ENCODE measurements at places on chromosomes 6 and 20. TPM values are rescaled to one million over a fixed set of nuclear protein-coding genes. Genes with fewer than 3 reads are reported as not detected.

- DNase-seq = no peak
Measured at GRCh38 chr6:137696765-137697164, 170.3 kb upstream of the TNFAIP3 start.

GRCh38 chr6:157034436-157035230 lies 257.5 kb downstream of the ARID1B start:
- no peak for DNase-seq

DNA sequence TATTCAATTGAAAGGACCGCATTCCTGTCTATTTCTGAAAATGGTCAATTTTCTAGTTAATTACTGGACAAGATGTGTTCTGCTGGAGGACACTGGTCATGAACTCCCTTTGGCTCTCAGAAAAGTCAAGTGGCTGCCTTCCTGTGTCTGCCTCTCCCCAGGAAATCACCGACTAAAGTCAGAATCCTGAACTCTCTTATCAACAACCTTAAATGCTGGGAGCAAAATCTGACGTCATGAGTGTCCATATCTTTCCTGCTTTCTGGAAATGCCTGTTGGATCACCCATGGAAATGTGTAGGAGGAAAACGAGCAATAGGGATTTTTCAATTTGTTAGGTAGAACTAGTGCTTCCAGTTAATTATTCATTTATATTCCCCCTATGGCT lies 53.5 kb upstream of the PLCB1 start:
- DNase-seq = no peak

- no peak for DNase-seq
Measured at GRCh38 chr6:14695579-14695978, 550.3 kb upstream of the JARID2 start.

DNA sequence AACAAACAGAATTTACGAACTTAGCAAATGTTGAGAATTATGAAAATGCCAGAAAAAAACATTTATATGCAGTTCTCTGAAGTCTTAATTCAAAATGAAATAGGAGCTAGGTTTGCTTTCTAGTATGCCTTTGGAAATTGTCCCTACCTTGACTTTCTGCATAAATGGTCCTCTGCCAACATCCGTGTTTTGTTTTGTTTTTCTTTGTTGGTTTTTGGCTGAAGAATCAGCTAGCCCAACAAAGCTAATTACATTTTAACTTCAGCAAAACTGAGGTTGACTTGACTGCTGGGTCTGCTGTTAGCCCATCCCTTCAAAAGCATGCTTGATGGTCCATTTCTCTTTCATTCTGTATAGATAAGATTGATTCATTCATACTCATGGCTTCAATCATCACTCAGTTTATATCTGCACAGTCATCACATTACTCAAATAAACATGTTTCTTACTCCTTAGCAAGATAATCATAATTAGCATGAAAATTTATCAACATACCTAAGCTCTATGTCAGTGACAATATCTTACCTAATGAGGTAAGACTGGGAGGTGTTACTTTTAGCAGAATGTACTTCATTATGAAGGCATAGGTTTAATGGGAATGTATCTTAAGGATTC lies 76.4 kb downstream of the ADGRB3 start:
- DNase-seq = no peak

The IL17A gene
- not detected for total RNA-seq

- DNase-seq = no peak
Measured at GRCh38 chr20:23596579-23597250, 9.0 kb downstream of the CST9 start.

GRCh38 chr6:2033544-2033943 lies 211.9 kb downstream of the GMDS start:
- DNase-seq = no peak

The NRSN1 gene
- total RNA-seq = not detected

The TMEM217 gene
- 2.7 TPM for total RNA-seq

GRCh38 chr20:17495826-17496225 lies 35.4 kb downstream of the BFSP1 start:
- no peak for DNase-seq

DNA sequence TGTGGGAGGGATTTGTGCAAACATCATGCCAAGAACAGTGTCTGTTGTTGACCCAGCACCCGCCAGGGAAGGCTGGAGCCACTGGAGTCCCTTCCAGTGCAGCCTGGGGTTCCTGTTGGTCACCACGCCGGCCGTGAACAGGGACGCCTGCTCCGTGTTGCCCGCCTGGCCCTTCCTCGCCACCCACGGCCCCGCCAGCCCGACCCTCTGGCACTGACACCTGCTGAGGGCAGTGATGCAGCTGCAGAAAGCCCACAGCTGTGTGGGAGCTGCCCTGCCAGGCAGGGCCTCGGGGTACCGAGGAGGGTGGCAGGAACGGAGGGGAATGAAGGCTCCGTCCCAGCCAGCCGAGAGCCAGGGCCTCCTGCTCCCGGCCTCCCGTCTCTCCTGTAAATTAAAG lies 75.5 kb upstream of the SLCO4A1 start:
- no peak for DNase-seq

GRCh38 chr6:112343390-112343789 lies 3.7 kb upstream of the RFPL4B start:
- DNase-seq = no peak

GRCh38 chr6:144447472-144447871 lies 162.3 kb downstream of the UTRN start:
- DNase-seq = no peak

The TCP1 gene
- total RNA-seq = 146 TPM

The ALDH8A1 gene
- 4.1 TPM for total RNA-seq

DNA sequence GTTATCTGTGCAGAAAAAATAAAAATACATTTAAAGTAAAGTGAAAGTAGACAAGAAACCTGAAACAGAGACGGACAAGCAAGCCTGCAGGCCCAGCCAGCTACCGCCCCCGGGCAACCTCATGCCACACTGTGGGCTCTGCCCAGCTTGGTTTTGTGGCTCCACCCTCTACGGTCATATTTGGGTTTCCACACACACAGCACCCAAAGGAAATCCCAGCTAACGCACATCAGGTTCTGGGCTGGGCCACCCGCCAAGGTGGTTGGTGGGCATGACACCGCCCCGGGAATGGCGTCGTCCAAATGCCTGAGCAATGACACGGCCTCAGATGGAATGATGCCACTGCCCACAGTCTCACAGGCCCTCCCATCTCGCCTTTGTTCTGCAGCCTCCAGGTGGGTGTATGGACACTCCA lies 22.9 kb downstream of the FAM110A start:
- DNase-seq = peak; percentile 67

GRCh38 chr20:59210186-59210585 lies 46.6 kb downstream of the ZNF831 start:
- no peak for DNase-seq

DNA sequence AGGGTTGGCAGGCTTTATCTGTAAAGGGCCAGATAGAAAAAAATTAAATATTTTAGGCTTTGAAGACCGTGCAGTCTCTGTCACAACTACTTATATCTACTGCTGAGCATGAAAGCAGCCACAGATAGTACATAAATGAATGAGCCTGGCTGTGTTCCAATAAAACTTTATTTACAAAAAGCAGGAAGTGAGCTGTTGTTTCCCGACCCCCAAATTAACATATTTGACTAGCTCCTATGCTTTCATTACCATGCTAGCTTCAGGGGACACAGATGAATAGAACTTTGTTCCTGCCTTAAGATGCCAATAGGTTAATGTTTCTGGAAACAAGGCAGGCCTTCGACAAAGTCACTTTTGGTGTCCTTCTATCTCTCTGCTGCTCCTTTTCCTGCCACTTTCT lies 1058.0 kb upstream of the FLRT3 start:
- DNase-seq = no peak

GRCh38 chr6:170404697-170405096 lies 98.1 kb downstream of the FAM120B start:
- DNase-seq = no peak

- DNase-seq = no peak
Measured at GRCh38 chr20:8812817-8813216, 256.1 kb upstream of the PLCB4 start.

DNA sequence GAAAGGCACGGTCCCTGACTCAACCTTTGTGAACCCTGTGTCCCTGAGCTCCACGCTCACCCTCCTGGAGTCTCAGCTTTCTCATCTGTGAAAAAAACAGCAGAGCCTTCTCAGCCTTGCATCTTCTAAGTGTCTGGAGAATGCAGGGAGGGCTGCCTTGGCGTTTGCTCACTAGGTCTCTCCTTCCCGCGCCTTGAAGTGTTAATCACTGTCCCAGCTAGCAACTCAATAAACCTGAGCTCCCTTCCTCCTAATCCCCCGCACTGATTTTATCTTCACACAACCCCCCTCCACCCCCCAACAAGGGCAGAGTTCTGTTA lies 34.9 kb upstream of the FOXC1 start:
- DNase-seq = no peak

- no peak for DNase-seq
Measured at GRCh38 chr6:82702574-82702973, 339.0 kb downstream of the TPBG start.

GRCh38 chr6:73801652-73802268 lies 105.8 kb downstream of the CD109 start:
- no peak for DNase-seq

GRCh38 chr6:169813969-169814368 lies 62.5 kb downstream of the ERMARD start:
- DNase-seq = no peak

DNA sequence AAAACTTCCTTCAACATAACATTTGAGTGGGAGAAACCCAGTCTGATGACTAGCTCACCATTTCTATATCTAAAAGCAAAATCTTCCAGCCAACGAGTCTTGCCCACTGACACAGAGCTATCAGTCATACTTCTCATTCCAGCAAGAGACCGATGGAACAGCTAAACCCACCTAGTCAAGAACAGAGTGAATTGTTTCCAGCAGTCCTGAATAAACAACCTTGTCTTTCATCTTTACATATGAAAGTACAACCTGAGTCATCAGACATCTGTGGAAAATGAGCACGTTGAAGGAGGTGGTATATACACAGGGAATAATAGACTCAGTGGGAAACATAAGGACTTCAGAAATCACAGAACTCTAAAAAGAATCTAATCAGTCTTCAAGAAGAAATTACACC lies 23.8 kb downstream of the NRSN1 start:
- DNase-seq = no peak

The EIF6 gene
- 61.0 TPM for total RNA-seq

GRCh38 chr6:86477500-86478148 lies 459.7 kb upstream of the HTR1E start:
- no peak for DNase-seq

The TGM2 gene
- 449 TPM for total RNA-seq
